ENCODE measurements at places on chromosomes 1 and 21. TPM values are rescaled to one million over a fixed set of nuclear protein-coding genes. Genes with fewer than 3 reads are reported as not detected.
A peak's percentile ranks its signal among the peaks of the same experiment; 100 is the strongest.

GRCh38 chr21:43027846-43028731 is 47.5 kb downstream of the CBS start:
- no peak for DNase-seq

DNA sequence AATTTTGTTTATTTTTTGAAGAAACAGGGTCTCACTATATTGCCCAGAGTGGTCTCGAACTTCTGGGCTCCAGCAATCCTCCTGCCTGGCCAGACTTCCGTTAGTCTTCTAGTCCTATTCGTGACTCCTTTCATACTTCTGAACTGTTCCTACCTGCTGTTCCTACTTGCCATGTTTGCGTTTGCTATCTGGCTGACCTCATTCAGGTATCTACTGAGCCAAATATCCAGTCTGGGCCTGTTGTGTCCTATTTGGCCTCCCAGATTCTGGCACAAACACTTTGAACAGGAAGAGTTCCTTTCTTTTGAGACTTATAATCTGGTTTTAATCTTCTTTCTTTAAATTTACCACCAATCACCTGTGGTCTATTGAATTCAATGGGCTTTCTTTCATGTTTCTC is 6.9 kb upstream of the NR1I3 start:
- peak; percentile 95 for DNase-seq

Gene CCDC185
- total RNA-seq: not detected

DNA sequence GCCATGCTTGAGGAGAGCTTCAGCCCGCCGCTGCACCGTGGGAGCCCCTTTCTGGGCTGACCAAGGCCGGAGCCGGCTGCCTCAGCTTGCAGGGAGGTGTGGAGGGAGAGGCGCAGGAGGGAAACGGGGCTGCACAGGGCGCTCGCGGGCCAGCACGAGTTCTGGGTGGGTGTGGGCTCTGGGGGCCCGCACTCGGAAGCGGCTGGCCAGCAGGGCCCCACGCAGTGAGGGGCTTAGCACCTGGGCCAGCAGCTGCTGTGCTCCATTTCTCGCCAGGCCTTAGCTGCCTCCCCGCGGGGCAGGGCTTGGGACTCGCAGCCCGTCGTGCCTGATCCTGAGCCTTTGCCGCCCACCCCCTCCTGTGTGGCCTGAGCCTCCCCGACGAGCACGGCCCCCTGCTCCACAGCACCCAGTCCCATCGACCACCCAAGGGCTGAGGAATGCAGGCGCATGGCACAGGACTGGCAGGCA is 1554.0 kb downstream of the KCNT2 start:
- DNase-seq: no peak

Gene CD48
- total RNA-seq: not detected

Gene FCRL5
- not detected for total RNA-seq

Gene KRTAP13-2
- total RNA-seq: not detected

All from bronchial epithelial cell (primary cell).